ENCODE measurements at places on chromosomes 4 and X.

DNA sequence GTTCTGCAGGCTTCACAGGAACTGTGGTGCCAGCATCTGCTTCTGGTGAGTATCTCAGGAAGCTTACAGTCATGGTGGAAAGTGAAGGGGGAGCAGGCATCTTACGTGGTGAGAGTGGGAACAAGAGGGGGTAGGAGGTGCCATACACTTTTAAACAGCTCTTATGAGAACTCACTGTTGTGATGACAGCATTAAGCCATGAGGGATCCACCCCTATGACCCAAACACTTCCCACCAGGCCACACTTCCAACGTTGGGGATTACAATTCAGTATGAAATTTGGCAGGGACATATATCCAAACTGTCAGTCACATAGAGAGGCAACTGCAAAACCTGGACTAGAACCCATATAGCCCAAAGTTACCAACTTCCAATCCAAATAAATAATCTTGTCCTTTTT lies 43.1 kb upstream of the ZCCHC12 start:
- DNase-seq: no peak

- no peak for DNase-seq
Observed at GRCh38 chr4:7275067-7275466, 82.7 kb downstream of the SORCS2 start.

GRCh38 chr4:16205298-16206164 lies 20.7 kb downstream of the TAPT1 start:
- no peak for DNase-seq

DNA sequence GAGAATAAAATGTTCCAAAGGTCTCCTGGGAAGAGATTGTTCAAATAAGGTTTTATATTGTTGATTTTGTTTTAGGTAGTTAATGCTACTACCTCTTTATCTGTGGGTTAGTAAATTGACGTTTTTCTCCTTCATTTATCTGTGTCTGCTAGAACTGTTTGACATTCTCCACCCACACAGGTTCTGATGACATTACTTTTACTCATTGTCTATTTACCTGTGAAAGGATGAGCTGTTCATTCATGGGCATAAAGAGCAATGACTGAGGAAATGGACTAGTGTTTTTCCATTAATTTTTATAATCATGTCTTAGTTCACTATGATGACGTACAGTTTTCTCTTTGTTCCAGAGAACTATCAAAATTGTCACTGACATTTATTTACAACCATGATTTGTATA lies 75.6 kb downstream of the CPE start:
- no peak for DNase-seq

DNA sequence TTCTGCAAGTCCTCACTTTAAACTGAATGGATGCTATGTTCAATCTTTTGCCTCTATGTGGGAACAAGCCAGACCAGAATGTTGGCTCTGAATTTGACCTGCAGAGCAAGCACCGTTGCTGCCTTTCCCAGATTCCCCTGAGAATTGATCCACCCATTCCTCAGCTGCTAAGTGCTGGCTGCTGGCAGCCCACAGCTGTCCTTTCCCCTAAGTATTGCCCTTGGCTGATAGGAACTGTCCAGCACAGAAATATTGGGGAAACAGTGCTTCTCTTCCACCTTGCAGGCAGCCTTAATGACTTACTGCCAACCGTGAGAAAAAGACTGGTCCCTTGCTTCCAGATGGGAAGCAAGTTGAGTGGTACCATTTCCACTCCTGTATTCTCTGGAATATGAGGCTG lies 475.9 kb downstream of the PDHA2 start:
- DNase-seq: no peak

DNA sequence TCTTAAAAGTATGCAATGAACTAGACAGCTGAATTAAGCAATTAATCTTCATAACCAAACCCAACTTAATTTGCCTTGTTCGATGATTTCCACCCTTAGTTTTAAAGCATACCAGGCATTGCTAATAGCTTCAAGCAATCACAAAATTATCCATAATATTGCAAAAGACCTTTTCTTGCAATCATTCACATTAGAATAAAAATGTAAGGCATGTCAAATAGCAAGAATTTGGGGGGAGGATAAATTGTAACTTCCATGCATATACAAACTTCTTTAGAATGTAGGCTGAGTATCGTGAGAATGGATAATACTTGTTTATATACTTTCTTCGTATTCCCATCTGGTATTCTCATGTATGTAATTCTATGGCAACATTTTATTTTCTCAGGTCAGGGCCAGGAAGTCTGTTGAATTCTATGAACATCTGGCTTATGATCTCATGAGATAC lies 28.7 kb upstream of the BMP2K start:
- peak; percentile 37 for DNase-seq

- DNase-seq: no peak
Observed at GRCh38 chr4:105135785-105136184, 10.9 kb upstream of the TET2 start.

DNA sequence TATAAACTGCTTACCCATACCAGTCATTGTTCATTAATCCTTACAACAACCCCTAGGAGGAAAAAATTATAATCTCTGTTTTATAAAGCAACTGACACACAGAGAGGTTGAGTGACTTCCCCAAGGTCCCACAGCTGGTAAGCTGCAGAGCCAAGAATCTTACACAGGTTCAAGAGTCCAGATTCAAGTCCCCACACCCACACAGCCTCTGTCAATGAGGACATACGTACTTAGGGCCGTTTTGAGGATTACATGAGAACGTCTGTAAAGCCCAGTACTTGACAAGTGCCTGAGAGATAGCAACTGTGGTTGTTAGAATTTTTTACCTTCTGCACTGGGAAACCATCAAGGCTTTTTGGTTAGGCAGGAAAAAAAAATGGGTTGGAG lies 556 bp upstream of the SLC25A43 start:
- DNase-seq: no peak

DNA sequence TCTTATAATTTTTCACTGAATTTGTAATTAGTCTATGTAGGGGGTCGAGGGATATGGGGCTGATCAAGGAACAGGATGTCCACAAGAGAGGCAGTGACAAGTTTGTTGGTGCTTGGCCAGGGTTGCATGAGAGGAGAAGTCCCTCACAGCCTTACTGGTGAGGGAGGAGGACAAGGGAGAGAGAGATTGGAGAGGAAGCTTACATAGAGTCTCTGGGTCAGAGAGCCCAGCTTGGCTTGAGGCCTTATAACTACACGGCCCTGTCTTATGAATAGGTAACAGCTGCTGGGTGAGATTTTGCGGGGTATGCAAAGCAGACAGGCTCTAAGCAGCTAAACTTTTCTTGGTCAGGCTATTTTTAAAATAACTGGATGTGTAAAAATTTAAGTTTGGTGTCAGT lies 37.9 kb upstream of the OTUD4 start:
- DNase-seq: no peak

DNA sequence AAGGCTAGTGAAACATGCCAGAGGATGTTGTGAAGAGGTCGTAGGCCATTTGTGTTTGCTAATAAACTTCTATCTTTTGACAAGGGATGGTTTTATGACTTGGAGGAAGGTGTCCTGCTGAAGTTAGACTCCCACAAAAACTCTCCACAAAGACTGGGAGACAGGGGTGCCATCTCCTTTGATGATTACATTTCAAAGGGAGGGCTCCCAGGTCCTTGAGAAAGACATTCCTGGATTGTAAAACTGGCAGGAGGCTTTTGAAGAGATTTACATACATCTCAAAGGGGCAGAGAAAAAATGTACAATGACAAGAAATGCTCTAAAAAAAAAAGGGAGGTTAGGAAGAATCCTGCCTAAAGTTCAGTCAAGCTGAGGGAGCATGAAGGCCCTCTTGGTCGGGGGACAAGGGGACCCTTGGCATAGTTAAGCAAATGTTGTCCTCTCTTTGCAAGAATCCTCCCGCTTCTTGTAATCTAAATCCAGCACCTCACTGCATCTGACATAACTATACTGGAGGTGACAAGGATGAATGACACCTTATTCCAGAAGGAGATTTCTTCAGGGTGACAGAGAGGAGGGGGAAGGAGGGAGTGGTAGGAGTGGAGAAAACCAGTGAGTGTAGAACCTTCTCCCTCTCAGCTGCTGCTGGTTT lies 41.1 kb upstream of the MGST2 start:
- no peak for DNase-seq

DNA sequence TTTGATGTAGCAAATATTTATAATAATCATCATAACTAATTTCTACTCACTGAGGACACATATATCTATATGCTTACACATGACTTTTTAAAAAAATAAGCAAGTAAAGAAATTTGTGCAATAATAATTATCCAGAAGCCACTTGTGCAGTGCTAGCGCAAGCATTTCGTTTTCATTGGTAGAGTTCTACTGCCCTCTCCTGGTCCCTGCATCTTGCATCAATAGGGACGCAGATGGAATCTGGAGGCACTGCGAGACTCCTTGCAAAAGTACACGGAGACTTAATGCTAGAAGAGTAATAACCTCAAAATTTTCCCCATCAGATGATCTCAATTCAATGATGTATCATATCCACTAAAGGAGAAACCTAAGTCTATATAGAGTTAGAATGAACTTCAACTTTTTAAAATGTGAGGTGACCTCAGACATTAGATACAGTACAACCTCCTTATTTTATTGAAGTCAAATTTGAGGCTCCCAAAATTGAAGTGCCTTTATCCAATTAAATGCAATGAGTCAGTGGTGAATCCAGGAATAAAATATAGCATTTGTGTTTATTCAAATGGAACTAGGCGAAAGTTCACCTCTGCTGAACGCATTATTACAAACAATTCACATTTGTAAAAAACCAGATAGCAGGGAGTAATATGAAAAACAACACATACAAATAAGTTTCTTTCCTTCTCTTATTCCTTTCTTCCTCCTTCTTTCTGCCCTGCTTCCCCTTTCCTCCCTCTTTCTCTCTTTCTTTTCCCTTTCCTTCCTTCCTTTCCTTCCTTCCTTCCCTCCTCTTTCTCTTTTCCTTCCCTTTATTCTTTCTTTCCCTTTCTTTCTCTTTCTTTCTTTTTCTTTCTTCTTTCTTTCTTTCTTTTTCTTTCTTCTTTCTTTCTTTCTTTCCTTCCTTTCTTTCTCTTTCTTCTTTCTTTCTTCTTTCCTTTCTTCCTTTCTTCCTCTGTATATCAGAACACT lies 450.0 kb downstream of the ANKRD50 start:
- DNase-seq: peak; percentile 75

DNA sequence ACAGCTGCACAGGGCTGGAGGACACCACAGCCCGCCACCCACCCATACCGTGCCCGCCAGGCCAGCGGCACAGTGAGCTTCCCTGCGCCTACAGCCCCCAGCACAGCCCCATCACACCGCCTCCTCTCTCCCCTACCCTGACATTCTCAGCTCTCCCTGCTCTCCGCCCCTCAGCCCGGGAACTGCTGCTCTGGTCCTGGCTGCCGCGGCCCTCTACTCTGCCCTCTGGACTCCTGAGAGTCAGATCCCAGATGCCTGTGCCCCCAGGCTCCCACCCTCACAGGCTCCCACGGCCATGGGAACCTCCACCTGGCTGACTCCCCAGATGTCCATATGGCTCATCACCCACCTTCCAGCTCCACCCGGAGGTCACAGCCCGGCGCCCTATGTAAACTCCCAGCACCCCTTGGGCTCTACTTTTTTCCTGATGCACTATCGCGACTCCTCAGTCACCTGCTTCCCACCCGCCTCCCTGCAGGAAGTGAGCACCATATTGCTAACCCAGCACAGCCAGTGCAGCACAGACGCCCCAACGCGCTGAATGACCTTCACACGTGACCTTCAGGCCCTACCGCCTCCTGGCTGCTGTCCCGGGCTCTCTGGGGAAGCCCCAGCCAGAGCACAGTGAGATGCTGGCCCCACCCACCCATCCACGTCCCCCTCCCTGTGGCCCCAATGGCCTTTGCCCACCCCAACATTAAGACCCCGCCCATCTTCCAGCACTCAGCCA lies 23.0 kb downstream of the FAM53A start:
- no peak for DNase-seq

DNA sequence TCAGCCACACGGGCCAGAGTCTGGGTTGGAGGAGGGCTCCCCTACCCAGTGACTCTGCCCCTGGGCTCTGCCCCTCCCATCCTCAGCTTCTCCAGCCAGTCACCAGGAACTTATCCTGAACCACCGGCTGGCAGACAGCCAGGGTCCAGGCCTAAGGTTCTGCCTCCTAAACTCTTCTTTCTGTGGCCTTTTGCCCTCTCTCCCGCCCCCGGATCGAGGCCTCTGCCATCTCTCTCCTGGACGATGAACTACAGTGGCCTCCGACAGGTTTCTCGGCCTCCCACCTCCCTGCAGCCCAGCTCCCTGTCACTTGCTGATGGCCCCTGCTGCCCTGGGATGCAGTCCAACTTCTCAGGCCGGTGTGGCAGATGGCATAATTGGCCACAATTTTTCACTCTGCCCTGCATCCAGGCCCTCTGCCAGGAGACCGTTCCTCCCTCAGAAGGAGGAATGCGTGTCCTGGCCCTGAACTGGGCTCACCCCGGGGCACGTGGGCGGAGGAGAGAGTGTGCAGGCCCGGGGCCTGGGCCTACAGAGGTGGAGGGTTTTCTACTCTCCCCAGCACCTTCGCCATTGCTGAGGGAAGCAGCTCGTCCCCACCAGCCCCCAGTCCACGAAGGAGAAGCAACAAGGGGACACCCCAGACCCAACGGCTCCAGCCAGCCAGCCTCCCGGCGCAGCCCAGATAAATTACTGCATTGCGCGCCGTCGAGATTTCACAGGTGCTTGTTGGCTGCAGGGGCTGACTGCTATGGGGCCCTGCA lies 81.9 kb upstream of the LRPAP1 start:
- DNase-seq: no peak

GRCh38 chr4:186904101-186904500 lies 180.4 kb upstream of the FAT1 start:
- peak; percentile 77 for DNase-seq

- no peak for DNase-seq
Observed at GRCh38 chr4:78971326-78971725, 32.1 kb upstream of the PAQR3 start.

GRCh38 chr4:183984566-183984965 lies 79.5 kb downstream of the STOX2 start:
- DNase-seq: no peak

DNA sequence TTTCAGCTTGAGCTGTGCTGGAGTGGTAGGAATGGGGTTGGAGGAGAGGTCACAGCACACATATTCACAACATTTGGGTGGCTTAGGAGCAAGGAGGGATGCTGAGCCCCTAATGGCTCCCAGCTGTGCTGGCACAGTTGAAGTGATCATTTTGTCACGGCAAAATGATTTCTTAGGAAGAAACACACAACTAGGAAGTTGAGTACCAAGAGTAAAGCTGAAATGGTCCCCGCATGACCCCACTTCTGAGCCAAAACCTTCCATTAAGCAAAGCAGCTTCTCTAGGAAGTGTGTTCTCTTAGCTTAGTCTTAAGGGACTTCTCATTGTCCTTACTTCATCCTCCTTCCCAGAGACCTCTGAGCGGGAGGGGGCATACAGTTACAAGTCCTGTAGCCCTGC lies 12.6 kb downstream of the CAPN6 start:
- no peak for DNase-seq

- DNase-seq: no peak
Observed at GRCh38 chrX:106670631-106671030, 55.9 kb upstream of the RNF128 start.

- no peak for DNase-seq
Observed at GRCh38 chr4:159292137-159292896, 189.4 kb downstream of the RAPGEF2 start.

- no peak for DNase-seq
Observed at GRCh38 chr4:39466747-39467146, 7.9 kb downstream of the LIAS start.
